ENCODE measurements at places on chromosomes 5 and 9. TPM values are rescaled to one million over a fixed set of nuclear protein-coding genes. Genes with fewer than 3 reads are reported as not detected.

Gene OR2V2
- not detected for total RNA-seq

Gene ZNF782
- 4.8 TPM for total RNA-seq

Gene MZB1
- total RNA-seq: 0.24 TPM

Gene ZNG1A
- total RNA-seq: 54.4 TPM

Gene ARHGEF39
- 15.4 TPM for total RNA-seq

Gene PIK3R1
- 74.8 TPM for total RNA-seq

Gene CRB2
- total RNA-seq: not detected

Gene NOTCH1
- 11.7 TPM for total RNA-seq

Gene EIF4E1B
- not detected for total RNA-seq

Gene OSMR
- 76.4 TPM for total RNA-seq

Gene FTMT
- not detected for total RNA-seq

Gene SLC34A3
- total RNA-seq: 0.34 TPM

Gene OR5C1
- not detected for total RNA-seq

Gene ABCA1
- 0.76 TPM for total RNA-seq

Gene THBS4
- 1.3 TPM for total RNA-seq

Gene PIP5K1B
- 8.6 TPM for total RNA-seq

Gene SPINK4
- total RNA-seq: not detected

Data from Calu3 (cell line).